ENCODE measurements at places on chromosomes 12 and 14. TPM values are rescaled to one million over a fixed set of nuclear protein-coding genes. Genes with fewer than 3 reads are reported as not detected.

DNA sequence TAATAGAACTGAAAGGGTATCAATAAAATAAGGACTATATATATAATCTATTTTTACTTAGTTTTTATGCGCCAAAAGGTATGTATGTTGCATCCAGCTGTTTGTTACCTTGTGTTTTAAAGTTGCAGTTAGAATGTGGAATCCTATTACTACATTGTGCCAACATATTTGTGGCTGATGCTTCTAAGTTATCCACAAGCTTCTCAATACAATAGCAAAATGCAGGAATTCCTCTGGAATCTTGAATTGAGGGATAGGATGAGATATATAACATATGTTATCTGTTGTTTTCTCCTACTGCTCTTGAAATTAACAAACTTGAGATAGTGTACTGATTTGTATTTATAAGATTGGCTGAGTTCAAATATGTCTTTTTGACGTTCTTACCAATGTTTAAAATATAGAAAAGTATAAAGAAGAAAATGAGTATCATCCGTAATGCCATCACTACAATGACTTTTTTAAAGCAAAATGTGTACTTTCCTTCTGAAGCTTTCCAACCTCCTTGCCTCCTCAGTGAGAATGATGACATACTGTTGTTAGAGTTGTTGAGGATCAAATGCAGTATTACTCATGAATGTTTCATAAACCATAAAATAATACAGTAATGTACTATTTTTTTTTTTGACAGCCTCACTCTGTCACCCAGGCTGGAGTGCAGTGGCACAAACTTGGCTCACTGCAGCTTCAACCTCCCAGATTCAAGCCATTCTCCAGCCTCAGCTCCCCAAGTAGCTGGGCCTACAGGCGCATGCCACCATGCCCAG is 6.6 kb downstream of the RAP1B start:
- DNase-seq, result no peak

DNA sequence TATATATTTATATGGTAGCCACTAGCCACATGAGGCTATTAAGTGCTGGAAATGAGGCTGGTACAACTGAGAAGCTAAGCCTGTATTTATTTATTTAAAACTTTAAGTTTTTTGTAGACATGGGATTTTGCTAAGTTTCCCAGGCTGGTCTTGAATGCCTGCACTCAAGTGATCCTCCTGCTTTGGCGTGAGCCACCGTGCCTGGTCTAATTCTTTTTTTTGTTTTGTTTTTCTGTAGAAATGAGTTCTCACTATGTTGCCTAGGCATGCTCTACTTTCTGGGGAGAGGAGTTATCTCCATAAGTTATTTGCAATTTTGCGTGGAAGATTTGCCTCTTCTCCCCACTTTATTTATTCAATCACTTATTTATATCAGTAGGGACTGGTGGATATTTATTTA is 4.8 kb upstream of the SNRNP35 start:
- DNase-seq, result no peak

DNA sequence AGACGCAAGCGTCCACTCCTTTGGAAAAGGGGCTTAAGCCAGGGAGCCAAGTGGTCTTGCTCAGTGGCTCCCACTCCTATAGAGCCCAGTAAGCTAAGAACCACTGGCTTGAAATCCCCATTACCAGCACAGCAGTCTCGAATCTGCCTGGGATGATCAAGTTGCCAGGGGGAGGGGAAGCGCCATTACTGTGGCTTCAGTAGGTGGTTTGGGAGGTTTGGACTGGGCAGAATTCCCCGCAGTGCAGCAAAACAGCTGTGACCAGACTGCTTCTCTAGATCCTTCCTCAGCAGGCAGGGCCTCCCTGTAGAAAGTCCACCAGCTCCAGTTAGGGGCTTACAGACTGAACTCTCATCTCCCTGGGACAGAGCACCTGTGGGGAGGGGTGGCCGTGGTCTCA is 115.4 kb downstream of the TMEM117 start:
- DNase-seq, result no peak

DNA sequence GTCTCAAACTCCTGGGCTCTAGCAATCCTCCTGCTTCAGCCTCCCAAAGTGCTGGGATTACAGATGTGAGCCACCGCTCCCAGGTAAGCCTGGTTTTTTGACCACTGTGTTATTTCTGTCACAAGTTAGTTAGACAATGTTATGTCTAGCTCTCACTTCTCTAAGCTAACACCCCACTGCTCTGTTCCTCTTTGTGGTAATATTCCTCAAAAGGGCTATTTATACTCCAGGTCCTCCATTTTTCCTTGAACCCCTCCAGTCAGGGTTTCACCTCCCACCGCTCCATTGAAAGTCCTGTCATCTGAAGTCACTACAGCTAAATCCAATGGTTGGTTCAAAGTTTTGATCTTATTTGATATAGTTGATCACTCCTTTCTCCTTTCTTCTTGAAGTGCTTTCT is 5.1 kb downstream of the IRAK3 start:
- no peak for DNase-seq

DNA sequence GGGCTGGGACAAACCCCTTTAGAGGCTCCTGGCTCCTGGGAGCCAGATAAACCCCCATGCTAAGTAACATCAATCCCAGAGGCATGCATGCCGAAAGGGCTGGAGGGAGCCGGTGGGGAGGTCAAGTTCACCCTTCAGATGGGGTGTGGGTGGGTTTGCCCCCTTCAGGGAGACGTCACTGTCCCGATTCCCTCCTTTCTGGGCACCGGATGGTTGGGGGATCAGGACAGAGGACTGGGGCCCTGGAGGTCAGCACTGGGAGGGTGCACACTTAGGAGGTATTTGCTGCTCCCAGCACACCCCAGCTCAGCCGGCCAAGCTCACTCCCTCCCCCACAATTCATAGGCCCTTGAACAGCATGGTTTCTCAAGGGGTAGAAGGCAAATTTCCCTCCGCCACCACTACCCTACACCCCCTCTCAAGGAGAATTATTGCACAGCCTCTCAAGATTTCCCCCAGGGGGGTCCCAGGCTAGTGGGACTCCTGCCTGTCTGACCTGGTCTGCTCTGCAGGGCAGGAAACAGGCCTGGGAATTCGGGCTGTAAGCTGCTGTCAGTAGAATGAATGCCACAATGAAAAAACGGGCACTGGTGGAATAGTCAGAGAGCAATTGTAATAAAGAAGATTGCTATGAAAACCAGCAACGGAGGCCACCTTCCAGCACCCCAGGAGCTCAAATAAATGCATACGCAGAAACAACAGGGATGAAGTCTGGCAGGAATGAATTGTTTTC is 63.5 kb downstream of the GALNT16 start:
- DNase-seq, result no peak

- no peak for DNase-seq
Observed at GRCh38 chr12:116975779-116976393, 65.1 kb downstream of the FBXW8 start.

DNA sequence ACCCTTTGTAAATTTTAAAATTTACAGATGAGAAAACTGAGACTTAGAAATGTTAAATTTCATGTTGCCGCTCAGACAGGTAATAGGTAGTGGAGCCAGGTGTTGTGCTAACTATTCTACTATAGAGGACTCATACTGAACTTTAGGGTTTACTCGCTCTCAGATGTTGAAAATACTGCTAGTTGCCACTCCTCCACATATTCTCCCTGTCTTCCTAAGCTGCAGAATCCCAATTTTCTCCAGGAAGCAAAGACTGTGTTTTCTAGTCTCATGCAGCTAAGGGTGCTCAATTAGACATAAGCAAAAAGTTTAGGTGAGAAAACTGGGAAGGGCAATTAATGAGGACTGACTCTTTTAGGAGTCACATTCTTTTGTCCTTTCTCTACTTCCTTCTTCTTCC is 612.3 kb downstream of the KCNH5 start:
- DNase-seq, result no peak

DNA sequence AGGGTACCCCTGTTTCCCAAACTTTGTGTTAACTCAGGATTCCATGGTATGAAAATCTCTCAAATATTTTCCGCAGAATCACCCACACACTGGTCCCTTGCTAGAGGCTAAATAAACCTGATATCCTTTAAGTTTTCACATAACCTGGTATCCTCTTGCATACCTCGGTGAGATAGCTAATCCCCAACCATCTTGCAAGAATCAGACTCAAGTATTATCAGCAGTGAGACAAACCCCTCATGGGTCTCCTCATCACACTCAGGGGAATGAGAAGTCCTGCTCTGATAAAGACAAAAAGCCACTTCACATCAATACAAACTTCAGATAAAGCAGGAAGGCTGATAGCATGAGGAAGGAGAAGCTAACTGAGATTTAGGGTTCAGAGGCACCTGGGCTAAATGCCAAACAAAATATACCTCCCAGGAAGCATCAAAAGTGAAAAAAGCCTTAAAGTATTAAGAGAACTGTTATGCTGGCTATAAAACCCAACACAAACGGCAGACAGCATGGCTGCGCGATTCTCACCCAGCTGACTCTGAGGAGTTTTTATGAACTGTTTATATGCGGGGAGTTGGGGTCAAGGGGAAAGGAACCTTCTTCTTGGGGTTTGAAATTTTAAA is 96.5 kb downstream of the FOXN3 start:
- no peak for DNase-seq

- no peak for DNase-seq
Observed at GRCh38 chr14:64069634-64070359, 217.0 kb downstream of the SYNE2 start.

- no peak for DNase-seq
Observed at GRCh38 chr14:34098045-34098984, 147.4 kb upstream of the EGLN3 start.

DNA sequence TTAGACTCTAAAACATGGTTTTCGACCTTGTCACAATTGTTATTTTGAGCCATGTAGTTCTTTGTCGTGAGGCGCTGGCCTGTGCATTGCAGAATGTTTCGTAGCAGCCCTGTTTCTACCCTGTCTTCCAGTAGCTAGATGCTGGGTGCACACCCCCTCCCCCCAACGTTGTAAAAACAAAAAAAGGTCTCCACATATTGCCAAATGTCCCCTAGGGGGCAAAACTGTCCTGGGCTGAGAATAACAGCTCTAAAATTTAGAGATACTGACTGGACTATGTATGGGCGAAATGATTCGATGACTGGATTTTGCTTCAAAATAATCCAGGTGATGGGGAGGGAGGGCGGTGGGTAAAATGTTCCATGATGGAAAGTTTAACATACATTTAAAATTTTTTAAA is 126.1 kb upstream of the FUT8 start:
- no peak for DNase-seq

- DNase-seq, result no peak
Observed at GRCh38 chr12:10132850-10133370, 2.9 kb upstream of the CLEC7A start.

GRCh38 chr12:98924-99352 is 32.4 kb downstream of the IQSEC3 start:
- DNase-seq, result no peak

GRCh38 chr14:99380402-99380801 is 100.3 kb downstream of the SETD3 start:
- DNase-seq, result no peak

GRCh38 chr14:31206536-31207286 is 882 bp downstream of the HECTD1 start:
- DNase-seq, result no peak

GRCh38 chr14:75522224-75522982 is at the start of gene BATF:
TSS of gene BATF (plus strand) at chr14:75522469. CDS start at chr14:75522683, 214 bp downstream.
- no peak for DNase-seq

- no peak for DNase-seq
Observed at GRCh38 chr14:72519543-72519942, 374.4 kb downstream of the DPF3 start.

DNA sequence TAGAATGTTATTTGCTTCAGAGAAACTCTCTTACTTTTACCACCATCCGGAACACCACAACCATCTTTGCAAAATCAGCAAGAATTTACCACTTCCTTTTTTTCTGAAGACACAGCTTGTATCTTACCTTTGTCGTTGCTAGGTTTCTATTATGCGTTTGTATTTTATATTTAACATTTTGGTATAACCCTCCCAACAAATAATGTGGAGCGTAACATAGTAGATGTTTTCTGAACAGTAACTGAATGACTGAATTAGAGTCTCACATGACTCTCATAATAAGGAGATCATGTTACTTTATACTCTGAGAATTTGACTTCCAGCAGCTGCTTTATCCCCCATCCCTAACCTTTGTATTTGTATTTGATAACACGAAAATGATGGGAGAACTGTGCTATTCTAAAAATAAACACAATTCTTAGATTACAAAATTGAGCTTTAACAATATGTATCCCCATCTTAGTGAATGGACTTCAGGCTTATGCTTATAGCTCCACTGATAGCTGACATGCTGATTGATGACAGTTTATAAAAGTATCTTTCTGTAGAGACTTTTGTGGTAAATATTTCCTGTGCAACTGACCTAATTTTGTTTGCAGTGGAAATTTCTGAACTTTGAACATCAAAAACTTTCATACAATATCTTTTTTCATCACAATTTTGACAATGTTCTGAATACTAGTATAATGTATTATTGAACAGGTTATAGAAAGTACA is 7.9 kb upstream of the KLRB1 start:
- no peak for DNase-seq

- no peak for DNase-seq
Observed at GRCh38 chr12:4943938-4944284, 34.2 kb downstream of the KCNA1 start.

DNA sequence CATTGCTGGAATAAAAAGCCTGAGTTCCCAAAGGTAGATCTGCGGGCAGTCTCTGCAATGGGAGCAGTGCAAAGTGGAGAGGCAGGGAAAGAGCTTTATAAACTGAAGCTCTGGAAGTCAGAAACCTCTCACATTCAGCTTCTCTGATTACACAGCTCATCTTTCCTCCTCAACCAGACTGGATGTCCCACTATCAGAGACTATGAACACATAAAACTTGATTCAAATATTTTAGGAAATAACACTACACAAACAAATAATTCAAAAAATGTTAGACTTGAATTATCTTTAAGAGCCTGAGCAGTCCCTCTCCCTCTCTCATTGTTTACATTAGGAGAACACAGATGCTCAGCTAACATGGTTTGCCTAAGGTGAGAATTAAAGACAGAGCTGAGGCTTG is 72.9 kb downstream of the DENND5B start:
- DNase-seq, result no peak

DNA sequence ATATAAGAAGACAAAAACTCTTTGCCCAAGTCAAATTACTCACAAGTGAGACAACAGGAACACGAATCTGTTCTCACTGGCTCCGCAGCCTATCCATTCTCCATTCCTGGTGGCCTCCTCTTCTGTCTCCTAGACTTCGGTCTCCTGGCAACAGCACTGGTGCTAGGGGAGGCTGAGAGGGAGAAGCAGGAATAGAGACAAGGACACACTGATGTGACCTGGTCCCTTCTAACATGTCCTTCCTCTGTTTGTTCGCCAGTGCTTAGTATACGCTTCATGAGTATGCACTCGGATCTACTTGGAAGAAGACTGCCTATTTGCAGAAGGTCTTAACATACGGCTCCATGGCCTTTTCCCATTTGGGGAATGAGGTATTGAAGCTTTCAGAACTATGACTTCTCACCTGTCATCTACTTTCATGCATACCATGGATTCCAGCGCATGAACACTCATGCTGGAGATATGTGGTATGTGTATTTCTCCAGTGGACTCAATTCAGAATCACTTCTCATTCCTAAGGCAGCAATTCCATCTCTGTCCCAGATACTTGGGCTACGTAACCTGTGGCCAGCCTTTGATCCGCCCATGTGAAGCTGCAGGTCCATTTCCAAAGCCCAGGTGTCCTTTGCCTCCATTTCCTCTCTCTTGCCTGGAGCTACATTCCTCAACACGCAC is 33.9 kb downstream of the BHLHE41 start:
- no peak for DNase-seq

Gene GPR162
- polyA plus RNA-seq, result 7.6 TPM

Gene CMKLR1
- 0.12 TPM for polyA plus RNA-seq

Gene FAM181A
- polyA plus RNA-seq, result not detected

Gene TMED10
- 406 TPM for polyA plus RNA-seq

Gene NEK9
- 72.4 TPM for polyA plus RNA-seq

Gene SPIC
- not detected for polyA plus RNA-seq

Gene NPAS3
- polyA plus RNA-seq, result not detected

Gene RD3L
- polyA plus RNA-seq, result not detected

Gene MYRFL
- not detected for polyA plus RNA-seq

Gene PKP2
- not detected for polyA plus RNA-seq

Gene MYH6
- polyA plus RNA-seq, result not detected
